ENCODE measurements at places on chromosomes 5 and 9.
A peak's percentile ranks its signal among the peaks of the same experiment; 100 is the strongest.

DNA sequence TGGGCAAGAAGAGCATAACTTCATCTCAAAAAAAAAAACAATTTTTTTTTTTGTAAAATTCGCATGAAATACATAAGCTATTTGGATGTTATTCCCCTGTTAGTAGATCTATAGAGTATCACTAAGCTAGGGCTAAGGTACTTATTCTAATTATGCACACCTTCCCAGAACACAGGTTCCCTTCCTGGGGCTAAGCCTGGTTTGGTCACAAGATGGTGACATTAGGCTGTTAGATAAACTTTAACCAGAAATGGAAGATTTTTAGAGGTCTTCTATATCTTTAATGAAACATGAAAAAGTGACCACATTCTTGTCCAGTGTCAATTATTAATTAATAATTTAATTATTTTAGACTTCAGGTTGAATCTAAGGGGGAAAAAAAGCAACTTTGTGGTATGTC is 433.5 kb downstream of the CDH18 start:
- DNase-seq, result no peak
- no peaks in the 10 kb centered on the region for H3K4me1 ChIP-seq
- no peaks in the 10 kb centered on the region for H3K36me3 ChIP-seq
- H3K27ac ChIP-seq, result no peak overlapping the region

DNA sequence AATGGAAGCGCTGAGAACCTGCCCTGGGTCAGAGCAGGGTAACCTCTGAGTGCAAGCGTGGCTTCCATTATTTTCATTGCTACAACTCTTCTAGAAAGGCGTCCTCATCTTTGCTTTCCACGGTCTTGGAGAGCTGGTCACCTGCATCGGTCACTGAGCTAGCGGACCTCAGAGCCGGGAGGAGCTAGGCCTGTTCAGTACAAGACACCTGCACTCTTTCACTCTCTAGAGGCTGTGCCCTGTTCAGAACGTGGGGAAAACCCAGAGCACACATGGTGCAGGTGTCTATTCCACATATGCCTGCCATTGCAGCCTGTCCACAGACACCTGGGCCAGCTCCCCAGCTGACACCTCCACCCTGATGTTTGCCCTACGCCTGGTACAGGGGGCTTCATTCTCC is 147.8 kb upstream of the IRX2 start:
- H3K4me3 ChIP-seq, result no peak overlapping the region
- no peaks in the 10 kb centered on the region for H3K27me3 ChIP-seq
- H3K36me3 ChIP-seq, result no peaks in the 10 kb centered on the region
- no peak overlapping the region for H3K27ac ChIP-seq

DNA sequence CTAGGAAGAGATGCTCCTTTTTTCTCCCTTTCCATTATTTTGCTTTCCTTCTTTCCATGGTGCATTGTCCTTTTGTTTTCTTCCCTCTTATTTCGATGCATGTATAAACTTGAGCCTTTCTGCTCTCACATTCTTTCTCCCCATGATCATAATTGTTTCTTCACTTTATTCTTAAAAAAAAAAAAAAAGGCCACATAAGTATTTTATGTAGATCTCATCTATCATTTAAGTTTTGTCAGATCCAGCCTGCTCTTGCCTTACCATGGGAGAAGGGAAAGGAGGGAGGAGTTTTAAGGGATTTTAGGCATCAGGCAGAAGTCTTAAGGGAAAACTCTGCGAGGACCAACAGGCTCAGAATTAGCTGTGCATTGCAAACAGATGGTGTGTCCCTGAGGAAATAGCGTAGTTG is 11.1 kb downstream of the TGFBR1 start:
- H3K27me3 ChIP-seq, result no peaks in the 10 kb centered on the region
- peaks cover 15% of the 10 kb centered on the region for H3K4me1 ChIP-seq
- H3K4me3 ChIP-seq, result no peak overlapping the region
- peak overlapping the region; percentile 29 for H3K27ac ChIP-seq
- no peak for DNase-seq

- no peaks in the 10 kb centered on the region for H3K36me3 ChIP-seq
- no peaks in the 10 kb centered on the region for H3K4me1 ChIP-seq
- no peak overlapping the region for H3K27ac ChIP-seq
- no peak overlapping the region for H3K4me3 ChIP-seq
- peaks cover 21% of the 10 kb centered on the region for H3K27me3 ChIP-seq
These were observed 20.7 kb downstream of the LHX2 start for GRCh38 chr9:124032247-124032646.

GRCh38 chr9:33223696-33224095 is 16.3 kb upstream of the SPINK4 start:
- H3K27ac ChIP-seq, result peak overlapping the region; percentile 54
- H3K36me3 ChIP-seq, result no peaks in the 10 kb centered on the region
- no peak for DNase-seq
- H3K4me3 ChIP-seq, result no peak overlapping the region

- H3K36me3 ChIP-seq, result peaks cover 49% of the 10 kb centered on the region
- peak overlapping the region; percentile 63 for H3K4me3 ChIP-seq
- DNase-seq, result no peak
- peaks cover 21% of the 10 kb centered on the region for H3K4me1 ChIP-seq
These were observed 650 bp downstream of the DCTN4 start for GRCh38 chr5:150758203-150758530.

- H3K4me3 ChIP-seq, result no peak overlapping the region
- no peak overlapping the region for H3K27ac ChIP-seq
- H3K27me3 ChIP-seq, result no peaks in the 10 kb centered on the region
These were observed 7.2 kb downstream of the TOR1A start for GRCh38 chr9:129816501-129817435.

- H3K4me1 ChIP-seq, result peaks cover 45% of the 10 kb centered on the region
- H3K27me3 ChIP-seq, result no peaks in the 10 kb centered on the region
- peak overlapping the region; percentile 95 for H3K27ac ChIP-seq
- no peak overlapping the region for H3K4me3 ChIP-seq
These were observed 24.2 kb downstream of the PCDHGC5 start for GRCh38 chr5:141512911-141513626.

DNA sequence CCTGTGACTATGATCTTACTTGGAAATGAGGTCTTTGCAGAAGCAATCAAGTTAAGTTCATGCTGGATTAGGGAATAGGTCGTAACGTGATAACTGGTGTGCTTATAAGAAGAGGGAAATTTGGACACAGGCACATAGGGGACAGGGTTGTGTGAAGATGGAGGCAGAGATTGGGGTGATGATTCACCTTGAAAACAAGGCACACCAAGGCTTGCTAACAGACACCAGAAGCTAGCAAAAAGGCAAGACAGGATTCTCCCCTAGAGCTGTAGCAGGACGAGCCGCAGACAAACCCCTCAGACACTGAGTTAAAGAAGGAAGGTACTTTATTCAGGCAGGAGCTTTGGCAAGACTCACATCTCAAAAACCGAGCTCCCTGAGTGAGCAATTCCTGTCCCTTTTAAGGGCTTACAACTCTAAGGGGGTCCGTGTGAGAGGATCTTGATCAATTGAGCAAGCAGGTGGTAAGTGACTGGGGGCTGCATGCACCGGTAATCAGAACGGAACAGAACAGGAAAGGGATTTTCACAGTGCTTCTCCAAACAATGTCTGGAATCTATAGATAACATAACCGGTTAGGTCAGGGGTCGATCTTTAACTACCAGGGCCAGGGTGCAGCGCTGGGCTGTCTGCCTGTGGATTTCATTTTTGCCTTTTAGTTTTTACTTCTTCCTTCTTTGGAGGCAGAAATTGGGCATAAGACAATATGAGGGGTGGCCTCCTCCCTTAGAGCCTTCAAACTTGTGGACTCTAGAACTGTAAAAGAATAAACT is 57.5 kb upstream of the S1PR3 start:
- H3K4me3 ChIP-seq, result no peak overlapping the region
- no peak overlapping the region for H3K27ac ChIP-seq
- H3K4me1 ChIP-seq, result no peaks in the 10 kb centered on the region
- H3K27me3 ChIP-seq, result no peaks in the 10 kb centered on the region
- H3K36me3 ChIP-seq, result no peaks in the 10 kb centered on the region

GRCh38 chr9:127144670-127145445 is 22.4 kb upstream of the ANGPTL2 start:
- no peak for DNase-seq
- no peaks in the 10 kb centered on the region for H3K27me3 ChIP-seq
- no peaks in the 10 kb centered on the region for H3K4me1 ChIP-seq
- no peaks in the 10 kb centered on the region for H3K36me3 ChIP-seq

DNA sequence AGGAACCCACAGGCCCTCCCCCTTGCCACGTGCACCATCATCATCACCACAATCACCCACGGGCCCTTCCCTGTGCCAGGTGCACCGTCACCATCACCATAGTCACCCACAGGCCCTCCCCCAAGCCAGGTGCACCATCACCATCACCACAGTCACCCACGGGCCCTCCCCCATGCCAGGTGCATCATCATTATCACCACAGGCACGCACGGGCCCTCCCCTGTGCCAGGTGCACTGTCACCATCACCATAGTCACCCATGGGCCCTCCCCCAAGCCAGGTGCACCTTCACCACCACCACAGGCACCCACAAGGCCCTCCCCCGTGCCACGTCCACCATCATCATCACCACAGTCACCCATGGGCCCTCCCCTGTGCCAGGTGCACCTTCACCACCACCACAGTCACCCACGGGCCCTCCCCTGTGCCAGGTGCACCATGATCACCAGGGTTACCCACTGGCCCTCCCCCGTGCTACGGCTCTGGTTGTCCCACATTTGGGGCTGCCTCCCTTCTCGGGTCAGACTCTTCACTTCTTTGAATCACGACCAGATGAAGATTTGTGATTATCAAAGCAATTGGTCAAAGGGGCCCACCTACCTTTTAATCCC is 69.1 kb upstream of the OLFM1 start:
- no peaks in the 10 kb centered on the region for H3K27me3 ChIP-seq
- DNase-seq, result no peak
- peaks cover 12% of the 10 kb centered on the region for H3K4me1 ChIP-seq
- H3K4me3 ChIP-seq, result no peak overlapping the region
- no peak overlapping the region for H3K27ac ChIP-seq

- no peaks in the 10 kb centered on the region for H3K27me3 ChIP-seq
- H3K4me3 ChIP-seq, result no peak overlapping the region
- no peaks in the 10 kb centered on the region for H3K4me1 ChIP-seq
- DNase-seq, result no peak
These were observed 94.8 kb downstream of the RCL1 start for GRCh38 chr9:4887556-4887955.

- H3K4me1 ChIP-seq, result no peaks in the 10 kb centered on the region
- no peak overlapping the region for H3K27ac ChIP-seq
- peaks cover 11% of the 10 kb centered on the region for H3K27me3 ChIP-seq
- no peak for DNase-seq
- no peak overlapping the region for H3K4me3 ChIP-seq
These were observed 184.2 kb upstream of the TBCA start for GRCh38 chr5:77960305-77960704.

DNA sequence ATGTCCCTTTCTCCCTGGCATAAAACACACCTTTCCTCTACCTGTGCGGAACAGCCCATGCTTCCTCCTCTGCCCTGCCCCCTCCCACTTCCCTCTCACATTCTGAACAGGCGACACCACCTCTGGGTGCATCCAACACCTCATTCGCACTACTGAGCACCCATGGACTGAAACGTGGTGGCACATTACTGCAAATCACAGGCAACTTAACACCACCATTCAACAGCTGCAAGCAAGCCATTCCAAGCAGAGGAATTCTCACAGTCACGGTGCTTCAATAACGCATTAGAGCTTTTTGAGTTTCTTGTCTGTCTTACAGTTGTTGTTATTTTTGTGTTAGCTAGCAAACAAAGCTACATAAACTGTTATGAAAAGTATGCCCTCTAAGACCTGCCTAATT is 298.2 kb upstream of the TAS2R1 start:
- peak overlapping the region; percentile 67 for H3K27ac ChIP-seq
- peaks cover 32% of the 10 kb centered on the region for H3K4me1 ChIP-seq
- no peak for DNase-seq
- no peak overlapping the region for H3K4me3 ChIP-seq

GRCh38 chr9:77614645-77615044 is 33.5 kb downstream of the GNA14 start:
- H3K4me1 ChIP-seq, result no peaks in the 10 kb centered on the region
- H3K4me3 ChIP-seq, result no peak overlapping the region
- no peaks in the 10 kb centered on the region for H3K27me3 ChIP-seq
- no peak overlapping the region for H3K27ac ChIP-seq

- no peak for DNase-seq
- H3K27me3 ChIP-seq, result no peaks in the 10 kb centered on the region
- peaks cover 38% of the 10 kb centered on the region for H3K36me3 ChIP-seq
- H3K4me3 ChIP-seq, result no peak overlapping the region
These were observed 21.7 kb downstream of the ERGIC1 start for GRCh38 chr5:172855597-172856292.

GRCh38 chr9:4756420-4756819 is 15.4 kb upstream of the AK3 start:
- no peak for DNase-seq
- no peak overlapping the region for H3K4me3 ChIP-seq
- H3K27ac ChIP-seq, result no peak overlapping the region
- no peaks in the 10 kb centered on the region for H3K36me3 ChIP-seq
- no peaks in the 10 kb centered on the region for H3K27me3 ChIP-seq

DNA sequence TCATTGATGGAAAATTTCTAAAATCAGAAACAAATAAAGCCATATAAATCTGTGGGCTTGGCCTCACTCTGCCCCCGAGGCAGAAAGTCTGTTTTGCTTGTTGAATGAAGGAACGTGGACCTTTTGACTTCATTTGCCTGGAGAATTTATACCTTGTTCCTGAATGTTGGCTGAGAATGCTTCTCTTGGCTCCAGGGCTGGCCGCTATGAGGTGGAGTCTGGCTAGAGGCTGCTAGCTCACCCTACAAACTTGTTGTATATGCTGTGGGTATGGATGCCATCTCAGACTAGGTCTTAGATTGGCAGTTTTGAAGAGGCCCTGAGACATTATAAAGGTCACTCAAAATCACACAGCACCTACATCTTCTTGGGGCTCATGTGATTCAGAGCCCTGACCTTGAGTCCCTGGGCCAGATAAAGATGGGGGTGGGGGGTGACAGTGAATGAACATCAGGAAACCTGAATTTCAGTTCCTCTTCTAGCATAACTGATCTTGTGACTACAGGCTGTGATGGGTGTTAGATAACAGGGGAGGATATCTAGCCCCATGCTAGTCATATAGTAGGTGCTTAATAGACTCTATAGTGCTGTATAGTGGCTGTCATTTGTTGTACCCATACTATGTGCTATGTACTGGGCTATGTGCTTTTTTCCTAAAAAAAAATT is 2.8 kb downstream of the GM2A start:
- peak overlapping the region; percentile 95 for H3K27ac ChIP-seq
- DNase-seq, result no peak
- H3K27me3 ChIP-seq, result no peaks in the 10 kb centered on the region
- H3K4me3 ChIP-seq, result no peak overlapping the region
- peaks cover 13% of the 10 kb centered on the region for H3K36me3 ChIP-seq

GRCh38 chr9:130017076-130017475 is 25.9 kb downstream of the FNBP1 start:
- no peaks in the 10 kb centered on the region for H3K36me3 ChIP-seq
- DNase-seq, result no peak
- H3K27ac ChIP-seq, result no peak overlapping the region
- no peaks in the 10 kb centered on the region for H3K27me3 ChIP-seq

Measured in RWPE2 (cell line).